ENCODE measurements at places on chromosomes 11 and 22. TPM values are rescaled to one million over a fixed set of nuclear protein-coding genes. Genes with fewer than 3 reads are reported as not detected.
A peak's percentile ranks its signal among the peaks of the same experiment; 100 is the strongest.

- no peak overlapping the region for H3K4me3 ChIP-seq
- no peaks in the 10 kb centered on the region for H3K36me3 ChIP-seq
- H3K4me1 ChIP-seq: no peaks in the 10 kb centered on the region
- H3K27me3 ChIP-seq: no peaks in the 10 kb centered on the region
These were observed 202.1 kb downstream of the TTC28 start for GRCh38 chr22:28477556-28477955.

DNA sequence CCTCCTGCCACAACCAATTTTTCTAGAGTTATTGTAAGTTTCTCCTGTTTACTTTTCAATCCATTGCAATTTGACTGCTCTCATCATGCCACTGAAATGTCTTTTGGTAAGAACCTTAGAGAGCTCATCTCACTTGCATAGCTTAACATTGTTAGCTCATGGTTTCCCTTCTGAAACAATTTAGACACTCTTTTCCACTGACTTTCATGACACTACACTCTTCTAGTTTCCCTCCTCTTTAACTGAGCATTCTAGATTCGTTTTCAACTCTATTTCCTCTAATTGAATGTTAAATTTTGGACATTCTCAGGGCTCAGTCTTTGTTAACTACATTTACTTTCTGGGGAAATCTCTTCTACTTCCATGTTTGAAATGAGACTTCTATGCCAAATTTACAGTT is 369.1 kb downstream of the JRKL start:
- no peaks in the 10 kb centered on the region for H3K36me3 ChIP-seq
- H3K4me1 ChIP-seq: no peaks in the 10 kb centered on the region

TM7SF2 gene
- 67.6 TPM for total RNA-seq

C1QTNF5 gene
- 13.0 TPM for total RNA-seq

- H3K27ac ChIP-seq: no peak overlapping the region
- no peaks in the 10 kb centered on the region for H3K27me3 ChIP-seq
- no peaks in the 10 kb centered on the region for H3K4me1 ChIP-seq
These were observed 13.9 kb upstream of the RASSF10 start for GRCh38 chr11:12995188-12995587.

SPINDOC gene
- 7.7 TPM for total RNA-seq

DNA sequence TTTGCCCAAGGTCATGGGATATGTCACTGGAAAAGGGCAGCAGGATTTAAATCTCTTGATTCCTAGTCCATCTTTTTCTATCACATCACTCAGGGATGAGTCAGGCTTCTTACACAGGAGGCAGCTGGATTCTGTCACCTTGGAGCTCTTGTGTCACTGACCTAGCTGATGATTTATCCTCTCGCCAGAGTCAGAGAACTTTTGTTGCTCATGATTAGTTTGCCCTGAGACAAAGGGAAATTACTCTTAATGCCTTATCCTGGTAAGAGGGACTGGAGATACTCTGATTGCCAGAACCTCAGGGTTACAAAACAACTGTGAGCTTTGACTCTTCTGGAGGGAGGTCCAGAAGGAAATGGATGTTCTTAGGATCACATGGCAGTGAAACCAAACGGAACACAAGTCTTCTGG is 10.1 kb downstream of the COA4 start:
- H3K4me1 ChIP-seq: peaks cover 11% of the 10 kb centered on the region
- H3K27ac ChIP-seq: peak overlapping the region; percentile 69
- no peak for DNase-seq

DNA sequence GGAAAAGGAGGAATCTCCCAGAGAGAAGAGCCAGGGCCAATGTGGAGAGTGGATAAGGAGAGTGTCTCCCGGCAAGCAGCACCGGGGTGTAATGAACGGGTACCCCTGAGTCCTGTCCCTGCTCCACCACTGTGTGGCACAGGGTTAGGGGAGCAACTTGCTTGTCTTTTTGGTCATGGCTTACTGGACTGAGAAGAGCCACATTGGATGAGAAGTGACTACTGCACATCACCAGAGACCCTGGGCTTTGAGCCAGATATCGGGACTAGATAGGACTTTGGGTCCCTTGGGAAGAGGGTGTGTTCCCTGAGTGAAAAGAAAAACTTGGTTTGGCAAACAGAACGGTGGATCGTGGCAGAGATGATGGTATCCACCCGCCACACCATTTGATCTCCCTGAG is 24.6 kb downstream of the SDHAF2 start:
- no peaks in the 10 kb centered on the region for H3K27me3 ChIP-seq
- no peaks in the 10 kb centered on the region for H3K4me1 ChIP-seq
- no peak overlapping the region for H3K4me3 ChIP-seq
- no peaks in the 10 kb centered on the region for H3K36me3 ChIP-seq
- no peak for DNase-seq

CBX7 gene
- 41.2 TPM for total RNA-seq

DNA sequence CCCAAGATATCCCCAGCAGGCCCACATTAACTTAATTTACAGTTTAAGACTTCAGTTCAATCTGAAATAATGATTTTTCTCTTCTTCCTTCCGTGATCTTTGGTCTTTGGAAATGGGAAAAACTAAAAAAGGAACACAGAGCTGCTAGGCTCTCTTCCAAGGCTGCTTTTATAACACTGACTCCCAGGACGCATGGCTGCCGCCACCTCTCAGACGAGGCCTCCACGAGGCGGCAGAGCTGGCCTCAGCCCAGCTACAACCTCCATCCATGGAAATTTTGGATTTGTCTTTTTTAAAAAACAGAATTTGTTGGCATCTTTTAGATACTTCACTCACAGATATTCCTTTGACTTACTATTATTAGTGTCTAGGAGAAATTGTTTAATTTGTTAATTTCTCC is 385.5 kb upstream of the SYN3 start:
- no peak overlapping the region for H3K4me3 ChIP-seq
- H3K36me3 ChIP-seq: no peaks in the 10 kb centered on the region
- no peak overlapping the region for H3K27ac ChIP-seq
- no peak for DNase-seq
- H3K27me3 ChIP-seq: no peaks in the 10 kb centered on the region

OR51B5 gene
- not detected for total RNA-seq

DNA sequence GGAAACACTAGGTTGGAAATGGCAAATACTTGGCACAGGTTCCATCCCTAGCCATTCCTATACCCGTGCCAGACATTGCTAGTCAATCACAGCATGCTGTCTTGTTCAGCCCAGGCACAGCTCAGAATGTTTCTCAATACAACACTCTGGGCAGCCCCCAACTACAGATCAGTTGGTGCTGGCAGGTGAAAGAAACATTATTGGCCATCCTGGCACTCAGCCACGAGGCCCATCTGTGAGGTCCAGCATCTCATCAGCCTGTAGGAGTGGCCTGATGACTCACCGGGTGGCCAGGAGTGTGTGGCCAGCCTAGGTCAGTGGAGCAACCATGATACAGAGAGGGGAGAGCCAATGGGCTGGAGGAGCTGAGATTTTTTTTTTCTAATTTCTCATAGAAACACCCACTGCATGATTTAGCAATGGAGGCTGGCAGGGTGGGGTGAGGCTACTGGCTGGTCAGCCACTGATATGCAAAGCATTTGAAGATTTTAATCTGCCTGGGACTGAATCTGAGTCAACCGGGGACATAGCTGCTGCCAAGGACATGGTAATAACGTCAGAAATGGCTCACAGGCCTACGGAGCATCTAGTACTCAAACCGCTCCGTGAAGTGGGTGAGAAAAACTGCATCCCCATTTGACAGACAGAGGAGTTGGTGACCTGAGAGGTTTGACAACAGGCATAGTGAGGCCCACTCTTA is 5.4 kb downstream of the MYO18B start:
- H3K27ac ChIP-seq: peak overlapping the region; percentile 62
- H3K4me3 ChIP-seq: no peak overlapping the region
- H3K27me3 ChIP-seq: no peaks in the 10 kb centered on the region
- no peak for DNase-seq

MYEOV gene
- total RNA-seq: not detected

GRCh38 chr11:2533587-2534133 is 88.9 kb downstream of the KCNQ1 start:
- H3K36me3 ChIP-seq: no peaks in the 10 kb centered on the region
- peak; percentile 80 for DNase-seq
- peak overlapping the region; percentile 6 for H3K27ac ChIP-seq
- H3K27me3 ChIP-seq: no peaks in the 10 kb centered on the region

DNA sequence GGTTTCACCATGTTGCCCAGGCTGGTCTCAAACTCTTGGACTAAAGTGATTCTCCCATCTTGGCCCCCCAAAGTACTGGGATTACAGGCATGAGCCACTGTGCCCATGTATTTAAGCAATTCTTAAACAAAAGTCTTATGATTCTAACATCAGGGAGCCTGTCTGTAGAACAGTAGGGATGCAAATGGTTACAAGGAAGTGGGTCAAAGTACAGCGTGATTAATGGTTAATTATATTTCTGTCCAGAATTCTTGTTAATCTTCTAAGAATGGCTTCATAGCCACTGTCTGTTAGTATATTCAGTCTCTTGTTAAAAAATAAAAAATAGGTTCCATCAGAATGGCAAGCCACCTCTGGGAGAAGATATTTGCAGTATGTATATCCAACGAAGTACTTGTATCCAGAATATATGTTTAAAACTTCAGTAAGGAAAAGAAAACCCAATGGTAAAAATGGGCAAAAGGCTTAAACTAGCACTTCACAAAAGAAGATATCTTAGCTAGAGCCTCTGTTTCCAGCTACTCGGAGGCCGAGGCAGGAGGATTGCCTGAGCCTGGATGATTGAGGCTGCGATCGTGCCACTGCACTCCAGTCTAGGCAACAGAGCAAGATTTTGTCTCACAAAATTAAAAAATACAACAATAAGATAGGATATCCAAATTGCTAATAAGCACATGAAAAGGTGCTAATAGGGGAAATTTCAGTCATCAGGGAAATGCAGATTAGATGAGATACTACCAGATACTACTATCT is 22.9 kb downstream of the ATG13 start:
- no peak for DNase-seq
- H3K27me3 ChIP-seq: no peaks in the 10 kb centered on the region

DNA sequence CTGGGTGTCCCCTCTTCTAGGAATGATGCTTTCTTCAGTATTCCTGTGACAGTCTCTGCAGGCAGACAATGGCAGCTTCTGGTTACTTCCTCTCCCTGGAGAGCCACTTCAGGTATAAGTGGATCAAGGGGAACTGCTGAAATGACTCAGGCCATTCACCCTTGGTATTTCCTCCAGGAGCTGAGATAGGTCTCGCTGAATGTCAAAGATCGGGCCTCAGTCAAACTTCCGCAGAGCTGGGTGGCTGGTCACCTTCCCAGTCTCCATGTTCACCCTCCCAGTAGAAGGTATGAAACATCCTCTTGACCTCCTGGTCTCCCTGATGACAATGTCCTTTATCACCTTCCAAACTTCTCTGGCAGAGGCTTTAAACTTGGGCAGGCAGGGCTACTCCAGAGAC is 1.8 kb upstream of the ANKK1 start:
- no peaks in the 10 kb centered on the region for H3K36me3 ChIP-seq
- H3K4me3 ChIP-seq: no peak overlapping the region
- no peaks in the 10 kb centered on the region for H3K4me1 ChIP-seq
- H3K27ac ChIP-seq: no peak overlapping the region
- no peak for DNase-seq

GGT1 gene
- 215 TPM for total RNA-seq

SYT12 gene
- total RNA-seq: 1.1 TPM

DNA sequence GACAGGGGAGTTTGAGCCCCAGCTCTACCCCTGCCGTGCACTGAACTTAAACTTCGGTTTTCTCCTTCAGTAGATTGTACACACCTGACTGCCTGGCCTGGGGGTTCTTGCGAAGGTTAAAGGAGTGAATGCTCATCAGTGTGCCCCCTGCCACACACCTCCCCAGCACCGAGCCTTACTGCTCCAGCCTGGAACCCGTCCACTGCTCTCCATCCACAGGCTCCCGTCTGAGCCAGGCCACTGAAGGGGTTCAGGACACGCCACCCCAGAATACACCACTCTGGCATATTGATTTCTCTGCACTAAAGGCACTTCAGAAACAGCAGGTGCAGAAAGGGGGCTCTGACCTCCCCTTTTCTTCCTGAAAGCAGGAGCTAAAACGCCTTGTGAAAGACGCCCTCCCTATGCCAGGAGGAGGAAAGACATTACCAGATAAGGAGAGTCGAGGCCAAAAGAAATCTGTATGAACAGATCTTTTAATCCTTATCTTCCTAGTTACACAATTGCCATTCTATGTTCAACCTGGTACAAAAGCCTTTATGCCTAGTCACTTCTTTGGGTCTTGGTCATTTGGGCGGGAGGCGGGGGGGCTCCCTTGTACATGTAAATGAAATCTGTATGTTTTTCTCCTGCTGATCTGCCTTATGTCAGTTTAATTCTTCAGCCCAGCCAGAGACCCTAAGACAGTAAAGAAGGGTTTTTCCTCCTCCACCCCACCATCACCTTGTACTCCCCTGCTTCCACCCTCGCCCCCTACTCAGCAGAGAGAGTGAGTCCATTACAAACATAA is 1.9 kb upstream of the SSTR3 start:
- H3K4me1 ChIP-seq: no peaks in the 10 kb centered on the region
- no peak overlapping the region for H3K4me3 ChIP-seq
- H3K27ac ChIP-seq: no peak overlapping the region
- no peaks in the 10 kb centered on the region for H3K36me3 ChIP-seq
- H3K27me3 ChIP-seq: no peaks in the 10 kb centered on the region

NELL1 gene
- not detected for total RNA-seq

CYTH4 gene
- total RNA-seq: 13.5 TPM

GRCh38 chr22:20009018-20009491 is 7.6 kb downstream of the ARVCF start:
- H3K36me3 ChIP-seq: no peaks in the 10 kb centered on the region
- no peak overlapping the region for H3K27ac ChIP-seq
- no peaks in the 10 kb centered on the region for H3K27me3 ChIP-seq
- peaks cover 6% of the 10 kb centered on the region for H3K4me1 ChIP-seq

- H3K27ac ChIP-seq: no peak overlapping the region
- no peak overlapping the region for H3K4me3 ChIP-seq
- no peak for DNase-seq
- no peaks in the 10 kb centered on the region for H3K27me3 ChIP-seq
These were observed 670.0 kb upstream of the CCDC90B start for GRCh38 chr11:83956119-83956697.

Data from Peyer's patch (tissue), 4 donors.